NCI-H748 treated with DMSO at 0.1 percent for 48 hours (cell line): ENCODE measurements at places on chromosomes 12 and 14.
A peak's percentile ranks its signal among the peaks of the same experiment; 100 is the strongest.

GRCh38 chr12:105982022-105982421, 156.7 kb downstream of the NUAK1 start:
- DNase-seq = peak; percentile 40

- DNase-seq = no peak
Observed at GRCh38 chr14:70663707-70664179, 22.0 kb downstream of the TTC9 start.

GRCh38 chr12:3333583-3333982, 157.4 kb upstream of the PRMT8 start:
- DNase-seq = no peak

DNA sequence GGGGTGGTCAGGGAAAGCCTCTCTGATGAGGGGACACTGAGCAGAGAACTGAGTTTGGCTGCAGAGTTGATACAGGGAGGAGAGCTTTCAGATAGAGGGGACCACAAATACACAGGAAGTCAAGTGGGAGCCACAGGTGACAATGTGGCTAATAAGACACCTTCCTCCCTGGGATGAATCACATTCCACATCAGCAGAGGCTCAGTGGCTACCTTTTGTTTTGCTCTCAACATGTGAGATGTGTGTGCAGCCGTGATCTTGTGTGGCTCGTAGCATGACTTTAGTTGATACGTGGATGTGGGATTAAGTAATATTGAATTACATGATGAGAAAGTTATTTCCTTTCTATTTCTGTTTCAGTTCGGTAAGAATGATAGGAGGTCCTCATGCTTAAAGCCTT, 7.5 kb downstream of the CRADD start:
- no peak for DNase-seq

GRCh38 chr14:56813143-56813551, 2.9 kb upstream of the OTX2 start:
- no peak for DNase-seq

GRCh38 chr14:24613747-24614146, 4.3 kb upstream of the GZMH start:
- DNase-seq = no peak

- DNase-seq = no peak
Observed at GRCh38 chr12:124558313-124558712, 9.1 kb downstream of the NCOR2 start.

- no peak for DNase-seq
Observed at GRCh38 chr12:70648831-70649230, 11.6 kb upstream of the PTPRB start.

DNA sequence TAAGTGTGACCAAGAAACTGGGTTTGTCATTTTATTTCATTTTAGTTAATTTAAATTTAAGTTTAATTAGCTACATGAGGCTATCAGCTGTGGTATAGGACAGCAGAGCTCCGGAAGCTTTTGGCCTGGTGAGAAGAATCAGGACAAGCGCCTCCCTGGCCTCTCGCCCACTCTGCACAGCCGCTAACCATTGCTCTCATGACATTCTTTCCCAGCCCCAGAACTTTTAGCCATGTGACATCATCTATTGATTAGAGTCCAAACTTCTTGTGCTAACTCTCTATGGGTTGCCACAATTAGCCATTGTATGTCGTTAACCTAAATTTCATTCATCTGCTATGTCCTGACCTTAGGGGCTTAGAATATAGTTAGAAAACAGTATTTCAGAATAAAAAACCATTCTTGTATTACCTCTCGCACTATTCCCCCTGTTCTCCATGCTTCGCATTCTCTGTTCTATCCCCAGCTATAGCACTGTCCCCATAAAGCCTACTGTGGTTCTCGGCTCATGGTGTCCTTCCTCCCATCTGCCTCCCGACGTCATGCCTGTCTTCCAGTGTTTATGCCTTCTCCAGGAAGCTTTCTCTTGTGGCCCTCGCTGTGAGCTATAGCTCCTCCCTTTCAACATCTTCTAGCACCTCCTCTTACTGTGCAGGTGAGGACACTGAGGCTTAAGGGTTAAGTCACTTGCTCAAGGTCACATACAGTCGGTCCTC, 23.5 kb downstream of the SSH1 start:
- DNase-seq = no peak

DNA sequence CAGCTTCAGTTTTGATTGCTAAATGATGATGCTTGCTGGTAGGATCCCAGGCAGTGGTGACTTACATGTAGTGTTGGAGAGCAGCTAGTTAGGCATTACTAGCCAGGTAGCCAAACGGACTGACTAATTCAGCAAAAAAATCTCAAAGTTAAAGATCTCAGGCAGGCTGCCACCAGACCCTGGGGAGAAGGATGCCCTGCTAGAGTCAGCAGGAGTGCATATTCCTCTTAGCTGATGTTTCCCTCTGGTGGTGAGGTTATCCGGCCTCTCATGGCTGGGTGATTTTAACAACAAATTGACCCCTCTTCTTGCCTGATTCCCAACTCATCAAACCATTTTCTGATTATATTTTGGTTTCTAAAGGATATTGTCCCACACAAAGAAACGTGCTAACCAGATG, 2.8 kb downstream of the EFS start:
- DNase-seq = no peak

GRCh38 chr12:53159195-53159839, 21.2 kb upstream of the ZNF740 start:
- peak; percentile 59 for DNase-seq

DNA sequence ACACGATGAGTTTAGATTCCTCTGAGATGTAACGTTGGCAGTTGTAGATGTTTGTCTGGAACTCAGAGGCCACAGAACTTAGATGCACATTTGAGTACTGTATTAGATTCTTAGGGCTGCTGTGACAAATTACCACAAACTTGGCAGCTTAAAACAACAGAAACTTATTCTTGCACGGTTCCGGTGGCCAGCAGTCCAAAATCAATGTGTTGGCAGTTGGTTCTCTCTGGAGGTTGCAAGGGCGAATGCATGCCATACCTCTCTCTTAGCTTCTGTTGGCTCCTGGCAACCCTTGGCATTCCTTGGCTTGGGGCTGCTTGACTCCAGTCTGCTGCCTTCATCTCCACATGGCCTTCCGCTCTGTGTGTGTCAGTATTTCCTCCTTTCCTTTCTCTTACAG, 118.9 kb downstream of the C12orf75 start:
- DNase-seq = no peak

DNA sequence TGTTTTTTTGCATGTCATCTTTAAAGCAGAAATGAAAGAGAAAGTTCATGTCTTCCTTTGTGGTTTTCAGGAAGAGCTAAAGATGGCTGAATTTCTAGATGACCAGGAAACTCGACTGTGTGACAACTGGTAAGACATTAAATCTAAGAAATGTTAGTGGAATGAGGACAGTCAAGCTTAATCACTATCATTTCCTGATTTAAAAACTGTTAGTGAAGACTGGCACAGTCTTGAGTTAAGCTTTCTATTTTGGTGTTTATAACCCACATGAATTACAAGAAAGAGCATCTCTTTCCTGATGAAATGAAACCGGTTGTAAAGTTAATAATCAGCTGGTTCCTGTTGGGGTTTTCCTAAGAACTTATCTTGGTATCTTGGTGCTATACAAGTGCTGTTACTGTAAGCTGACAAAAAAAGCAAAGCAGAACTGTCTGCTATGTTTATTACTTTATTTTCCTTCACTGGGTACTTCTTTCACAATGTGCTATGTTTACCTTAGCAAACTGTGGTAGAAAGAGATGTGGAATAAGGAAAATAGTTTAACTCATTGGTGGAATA, 5.2 kb downstream of the TRAFD1 start:
- no peak for DNase-seq

- DNase-seq = no peak
Observed at GRCh38 chr12:3137268-3137781, 60.1 kb downstream of the TSPAN9 start.

DNA sequence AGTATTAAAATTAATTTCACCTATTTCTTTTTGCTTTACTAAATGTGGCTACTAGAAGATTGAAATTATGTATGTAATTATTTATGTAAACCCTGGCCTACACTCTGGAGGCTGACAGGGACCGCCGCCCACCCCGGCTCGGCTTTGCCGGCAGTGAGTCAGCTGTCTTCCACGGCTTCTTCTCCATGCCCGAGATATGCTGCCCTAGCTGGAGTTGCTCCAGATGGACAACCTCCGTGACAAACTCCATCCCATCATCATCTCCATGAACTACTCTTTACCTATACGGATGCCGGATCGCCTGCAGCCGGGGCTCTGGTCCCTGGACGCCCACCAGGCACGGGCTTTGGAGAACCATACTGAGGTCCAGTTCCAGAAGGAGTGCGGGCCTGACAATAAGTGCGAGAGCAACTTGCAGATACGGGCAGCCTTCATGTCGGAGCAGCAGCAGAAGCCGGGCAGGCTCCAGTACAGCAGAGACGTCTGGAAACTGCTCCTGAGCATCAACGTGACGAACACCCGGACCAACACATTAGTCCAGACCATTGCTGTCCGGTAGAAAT, 86.9 kb upstream of the NID2 start:
- DNase-seq = no peak

GRCh38 chr12:114395233-114395632, 10.7 kb downstream of the TBX5 start:
- DNase-seq = no peak

DNA sequence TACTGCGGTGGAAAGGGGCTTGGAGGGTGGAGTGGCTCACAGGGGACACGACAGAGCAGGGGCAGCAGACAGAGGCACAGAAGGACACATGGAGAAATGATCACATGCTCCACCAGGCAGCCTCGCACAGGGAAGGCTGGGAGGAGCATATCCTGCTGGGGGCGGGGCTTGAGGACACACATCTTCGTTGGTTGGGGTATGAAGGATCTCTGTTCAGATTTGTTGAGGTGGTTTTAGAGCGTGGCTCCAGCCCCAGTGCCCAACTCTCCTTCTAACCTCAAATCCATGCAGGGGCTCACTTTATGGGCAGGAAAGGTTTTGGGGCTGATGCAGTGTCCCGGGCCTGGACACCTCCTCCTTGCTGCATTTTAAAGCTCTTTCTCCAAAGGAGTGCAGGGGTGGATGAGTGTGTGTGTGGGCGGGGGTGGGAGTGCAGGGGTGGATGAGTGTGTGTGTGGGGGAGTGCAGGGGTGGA, 733 bp upstream of the P3H3 start:
- peak; percentile 54 for DNase-seq

DNA sequence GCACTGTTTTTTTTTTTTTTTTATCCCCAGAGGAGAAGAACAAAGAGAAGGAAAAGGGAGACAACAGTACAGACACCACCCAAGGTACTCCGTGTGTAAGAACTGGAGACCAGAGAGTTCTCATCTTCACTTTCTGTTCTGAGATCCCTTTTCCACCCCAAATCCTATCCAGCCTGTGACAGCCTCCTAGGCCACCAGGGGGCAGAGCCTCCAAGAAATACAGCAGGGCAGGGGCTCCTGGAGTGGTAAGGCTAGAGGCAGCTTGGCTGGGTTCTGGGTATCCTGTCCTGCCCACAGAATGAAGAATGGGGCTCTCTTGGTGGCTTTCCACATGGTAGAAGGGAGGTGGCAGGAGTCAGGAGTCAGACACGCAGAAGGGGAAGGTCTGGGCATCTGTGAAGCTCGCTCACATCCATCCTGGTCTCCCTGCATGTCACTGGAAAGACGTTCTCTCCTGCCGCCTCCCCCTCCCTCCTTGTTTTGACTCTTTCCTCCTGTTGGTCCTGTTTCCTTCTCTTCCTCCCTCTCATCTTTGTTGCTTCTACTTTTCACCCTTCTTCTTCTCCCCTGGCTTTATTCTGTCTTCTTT, 12.0 kb downstream of the CLSTN3 start:
- DNase-seq = peak; percentile 18

DNA sequence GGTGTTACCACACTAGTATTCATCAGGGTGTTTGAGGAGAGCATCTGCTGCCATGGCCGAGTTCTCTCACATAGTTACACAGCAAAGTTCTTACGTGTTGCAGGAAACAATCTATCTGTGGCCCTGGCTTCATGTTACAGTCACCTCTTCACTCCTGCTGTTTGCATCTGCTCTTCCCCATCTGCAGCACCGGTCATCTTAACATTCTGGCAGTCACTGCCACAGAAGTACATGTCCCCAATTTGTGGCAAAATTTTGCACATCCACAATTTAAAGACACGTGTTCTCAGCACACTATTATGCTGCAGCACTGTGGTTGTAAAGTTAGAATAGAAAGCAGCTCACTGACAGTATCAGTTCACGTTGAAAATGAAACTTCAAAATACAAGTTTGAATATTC, 23.2 kb downstream of the MAPK1IP1L start:
- no peak for DNase-seq

- no peak for DNase-seq
Observed at GRCh38 chr12:94046626-94047410, 101.6 kb upstream of the PLXNC1 start.

- no peak for DNase-seq
Observed at GRCh38 chr12:4270016-4270830, 3.3 kb upstream of the CCND2 start.

GRCh38 chr12:39972119-39972518, 133.8 kb downstream of the SLC2A13 start:
- no peak for DNase-seq

DNA sequence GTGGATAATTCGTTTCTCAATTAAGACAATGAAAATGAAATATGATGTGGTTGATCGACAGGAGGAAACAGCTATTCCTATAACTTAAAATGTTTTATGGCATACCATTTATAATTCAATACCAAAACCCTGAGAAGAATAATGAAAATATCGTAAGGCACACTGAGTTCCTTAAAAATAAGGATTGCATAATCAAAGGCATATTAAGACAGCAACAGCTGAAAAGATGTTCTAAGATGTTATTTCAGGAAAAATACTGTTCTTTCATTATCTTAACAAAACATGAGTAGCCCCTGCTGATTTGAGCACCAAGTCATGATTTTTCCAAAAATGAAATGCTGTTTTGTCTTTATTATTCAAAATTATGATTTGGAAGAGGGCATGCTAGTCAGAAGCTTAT, 189.4 kb upstream of the ALG10 start:
- no peak for DNase-seq

GRCh38 chr14:68487805-68488590, 304.9 kb downstream of the ZFP36L1 start:
- DNase-seq = no peak

GRCh38 chr14:60276347-60276746, 27.3 kb downstream of the PPM1A start:
- DNase-seq = no peak

- DNase-seq = no peak
Observed at GRCh38 chr12:108888031-108888430, 8.1 kb downstream of the DAO start.

- DNase-seq = peak; percentile 81
Observed at GRCh38 chr12:132560614-132561426, 49.6 kb downstream of the LRCOL1 start.

DNA sequence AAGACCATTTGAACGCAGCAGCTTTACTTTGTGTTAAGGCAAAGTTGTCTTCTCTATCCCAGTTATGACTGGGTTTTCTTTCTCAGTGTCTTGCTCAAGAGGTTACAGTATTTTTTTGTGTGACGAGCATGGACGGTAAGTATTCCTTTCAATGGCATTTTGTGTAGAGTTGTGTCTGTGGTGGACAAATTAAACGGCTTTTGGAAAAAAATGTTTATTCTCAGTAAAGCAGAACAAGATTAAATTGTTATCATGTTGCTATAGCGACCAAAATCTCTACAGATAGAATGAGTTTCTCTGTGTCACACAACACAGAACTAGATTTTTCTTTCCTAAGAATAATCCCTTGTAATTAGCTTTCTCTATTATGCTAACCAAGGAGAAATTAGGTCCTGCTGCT, 417.1 kb downstream of the AEBP2 start:
- no peak for DNase-seq

GRCh38 chr12:45577844-45578399, 151.6 kb upstream of the ARID2 start:
- no peak for DNase-seq
